ENCODE measurements at places on chromosomes 7 and 10.

DNA sequence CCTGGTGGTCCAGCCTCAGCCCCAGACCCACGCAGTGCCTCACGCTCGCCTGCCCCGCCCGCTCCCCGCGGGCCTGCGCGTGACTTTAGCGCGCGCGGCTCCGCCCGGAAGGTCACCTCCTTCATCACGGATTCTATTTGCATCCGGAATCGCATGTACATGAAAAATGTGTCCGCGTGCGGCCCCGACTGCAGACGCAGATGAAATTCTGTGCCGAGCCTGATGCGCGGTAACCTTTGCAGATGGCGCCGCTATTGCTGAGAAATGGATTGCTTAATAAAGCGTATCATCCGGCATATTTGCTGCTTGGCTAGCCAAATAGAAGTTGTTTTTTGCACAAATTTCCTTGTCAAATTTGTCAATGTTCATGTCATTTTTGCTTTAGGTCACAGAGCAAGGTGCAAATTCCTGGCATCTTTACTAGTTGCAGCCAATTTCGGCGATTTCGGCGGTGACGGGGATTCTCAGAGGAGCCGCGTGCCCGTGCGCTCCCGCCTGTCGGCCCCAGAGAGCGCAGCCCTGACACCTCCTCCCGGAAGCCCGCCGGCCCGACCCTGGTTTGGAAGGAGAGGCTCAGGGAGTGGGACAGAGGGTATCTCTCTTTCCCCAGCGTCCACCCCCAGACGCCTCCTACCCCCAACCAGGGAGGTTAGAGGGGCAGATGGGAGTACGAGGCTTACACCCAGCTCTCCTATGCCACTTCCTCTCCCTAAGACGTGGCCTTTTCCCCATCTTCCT, 85.9 kb upstream of the PAX2 start:
- no peak for DNase-seq

GRCh38 chr7:108415821-108416536, 40.3 kb downstream of the NRCAM start:
- DNase-seq, result no peak

- peak; percentile 79 for DNase-seq
Measured at GRCh38 chr7:2399848-2400587, 3.4 kb upstream of the CHST12 start.

DNA sequence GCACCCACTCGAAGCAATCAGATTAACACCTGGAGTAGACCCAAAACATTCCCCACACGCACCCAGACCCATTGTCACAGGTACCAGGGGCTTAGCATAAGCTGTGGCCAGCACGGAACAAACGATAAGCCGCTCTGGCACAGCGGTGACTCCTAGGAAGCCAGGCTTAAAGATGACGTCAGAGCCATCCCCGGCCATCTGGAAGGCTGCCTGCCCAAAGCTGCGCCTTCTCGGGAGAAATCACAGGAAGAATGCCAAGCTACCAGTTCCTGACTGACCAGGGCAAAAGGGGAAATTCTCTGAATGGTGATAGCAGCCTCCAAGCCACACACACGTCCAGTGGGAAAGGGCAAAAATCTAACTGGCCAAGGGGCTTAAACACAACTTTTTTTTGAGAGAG, 13.0 kb upstream of the WIPI2 start:
- no peak for DNase-seq

- DNase-seq, result no peak
Measured at GRCh38 chr7:36265680-36266079, 112.6 kb downstream of the EEPD1 start.

- DNase-seq, result no peak
Measured at GRCh38 chr10:74406006-74406405, 255.0 kb downstream of the ADK start.
